Airway epithelial cell (primary cell): ENCODE measurements at places on chromosomes 1 and 21. TPM values are rescaled to one million over a fixed set of nuclear protein-coding genes. Genes with fewer than 3 reads are reported as not detected.

The SPATA46 gene
- not detected in 2 replicates for total RNA-seq

The RGS18 gene
- total RNA-seq = not detected in 2 replicates

The CRB1 gene
- total RNA-seq = 0.05 TPM in 1 of 2 replicates, not detected in the other

The HENMT1 gene
- 1.3 and 2.7 TPM in 2 replicates for total RNA-seq

The EPHA10 gene
- under 0.01 and 0.07 TPM in 2 replicates for total RNA-seq

The RHD gene
- not detected in 2 replicates for total RNA-seq

The CD2 gene
- not detected in 2 replicates for total RNA-seq

The GNPAT gene
- 30.7 and 31.9 TPM in 2 replicates for total RNA-seq

The CFHR1 gene
- not detected in 2 replicates for total RNA-seq

The AMPD1 gene
- not detected in 2 replicates for total RNA-seq

The CCDC17 gene
- 0.19 and 0.56 TPM in 2 replicates for total RNA-seq

The RXFP4 gene
- not detected in 2 replicates for total RNA-seq

The TBX19 gene
- 0.09 and 0.42 TPM in 2 replicates for total RNA-seq

The PDZK1 gene
- total RNA-seq = 0.42 and 0.56 TPM in 2 replicates

The VHLL gene
- total RNA-seq = not detected in 2 replicates

The FAM167B gene
- not detected in 2 replicates for total RNA-seq

The ZNF648 gene
- total RNA-seq = 0.14 TPM in 1 of 2 replicates, not detected in the other

The TRABD2B gene
- total RNA-seq = 0.19 TPM in 1 of 2 replicates, not detected in the other

The BCL10 gene
- 29.2 and 33.3 TPM in 2 replicates for total RNA-seq

The CFHR2 gene
- not detected in 2 replicates for total RNA-seq

The CAMSAP2 gene
- total RNA-seq = 18.6 and 29.7 TPM in 2 replicates

The DCST1 gene
- total RNA-seq = not detected in 2 replicates

The AMY1A gene
- total RNA-seq = not detected in 2 replicates

The LGR6 gene
- total RNA-seq = 0.14 TPM in 2 replicates

The FMN2 gene
- not detected in 2 replicates for total RNA-seq
